ENCODE measurements at places on chromosomes 2 and 18. TPM values are rescaled to one million over a fixed set of nuclear protein-coding genes. Genes with fewer than 3 reads are reported as not detected.

DNA sequence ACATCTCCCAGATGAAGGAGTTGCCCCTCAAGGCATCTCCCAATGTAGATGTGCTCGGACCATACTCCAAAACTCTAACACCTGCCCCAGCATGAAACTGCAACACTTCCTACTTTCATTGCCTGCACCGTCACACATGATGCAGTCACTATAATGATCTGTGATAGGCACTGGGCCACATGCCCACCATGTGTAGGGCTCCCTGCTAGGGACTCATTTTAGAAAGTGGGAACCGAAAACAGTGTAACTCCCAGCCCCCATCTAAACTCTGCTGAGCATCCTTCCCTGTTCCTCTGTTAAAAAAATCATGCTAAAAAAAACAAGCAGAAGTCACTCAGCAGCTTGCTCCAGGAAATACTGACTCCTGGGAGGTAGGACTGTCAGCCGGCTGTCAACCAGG lies 496.1 kb upstream of the RAB6C start:
- no peak for DNase-seq

- no peak for DNase-seq
Measured at GRCh38 chr2:109264595-109265328, 135.8 kb downstream of the SH3RF3 start.

GRCh38 chr2:120992791-120993555 lies 257.3 kb downstream of the GLI2 start:
- no peak for DNase-seq

- no peak for DNase-seq
Measured at GRCh38 chr2:21498016-21498415, 374.2 kb downstream of the TDRD15 start.

DNA sequence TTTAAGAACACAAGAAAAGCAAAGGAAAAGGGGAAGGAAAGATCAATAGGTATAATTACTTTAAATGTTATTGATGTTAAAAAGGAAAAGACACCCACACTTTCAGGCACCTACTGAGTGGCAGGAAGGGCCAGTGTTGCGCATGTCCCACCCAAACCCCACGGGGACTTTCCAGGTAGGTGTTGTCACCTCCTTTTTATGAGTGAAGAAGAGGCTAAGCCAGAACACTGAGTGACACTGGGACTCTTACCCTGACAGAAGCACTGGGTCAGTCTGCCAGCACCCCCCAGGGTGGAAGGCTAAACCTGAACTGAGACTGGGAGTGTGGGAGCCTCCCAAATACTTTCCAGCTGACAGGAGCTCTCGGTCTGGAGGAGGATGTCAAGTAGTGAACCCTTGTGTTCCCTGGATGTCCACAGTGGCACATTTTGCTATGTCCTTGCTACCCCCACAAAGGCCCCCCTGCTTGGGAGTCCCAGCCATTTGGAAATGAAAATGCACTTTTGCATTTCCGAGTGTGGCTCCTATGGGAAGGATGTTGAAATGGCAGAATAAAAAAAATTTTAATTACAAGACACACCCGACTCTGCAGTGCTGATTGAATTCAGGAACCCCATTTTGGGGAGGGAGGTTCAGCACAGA lies 90.9 kb upstream of the SMAD2 start:
- DNase-seq = no peak

DNA sequence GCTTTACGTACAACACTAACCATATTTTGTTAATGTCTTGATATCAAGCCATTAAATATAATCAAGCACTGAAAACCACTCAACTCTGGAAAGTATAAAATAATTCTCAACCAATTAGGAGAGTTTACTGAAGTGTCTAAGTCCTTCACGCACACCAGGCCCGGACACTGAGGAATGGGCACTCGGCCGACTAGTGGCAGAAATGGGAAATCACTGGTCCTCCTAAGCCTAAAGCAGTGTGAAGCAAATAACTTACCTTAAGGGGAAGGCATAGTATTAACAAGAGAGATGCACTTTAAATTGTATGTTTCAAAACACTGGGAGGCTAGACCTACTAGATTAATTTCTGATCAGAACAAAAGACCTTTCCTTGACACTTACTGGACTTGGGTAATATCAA lies 45.7 kb downstream of the FAM210A start:
- no peak for DNase-seq

- no peak for DNase-seq
Measured at GRCh38 chr2:46937471-46937901, 21.9 kb upstream of the MCFD2 start.

DNA sequence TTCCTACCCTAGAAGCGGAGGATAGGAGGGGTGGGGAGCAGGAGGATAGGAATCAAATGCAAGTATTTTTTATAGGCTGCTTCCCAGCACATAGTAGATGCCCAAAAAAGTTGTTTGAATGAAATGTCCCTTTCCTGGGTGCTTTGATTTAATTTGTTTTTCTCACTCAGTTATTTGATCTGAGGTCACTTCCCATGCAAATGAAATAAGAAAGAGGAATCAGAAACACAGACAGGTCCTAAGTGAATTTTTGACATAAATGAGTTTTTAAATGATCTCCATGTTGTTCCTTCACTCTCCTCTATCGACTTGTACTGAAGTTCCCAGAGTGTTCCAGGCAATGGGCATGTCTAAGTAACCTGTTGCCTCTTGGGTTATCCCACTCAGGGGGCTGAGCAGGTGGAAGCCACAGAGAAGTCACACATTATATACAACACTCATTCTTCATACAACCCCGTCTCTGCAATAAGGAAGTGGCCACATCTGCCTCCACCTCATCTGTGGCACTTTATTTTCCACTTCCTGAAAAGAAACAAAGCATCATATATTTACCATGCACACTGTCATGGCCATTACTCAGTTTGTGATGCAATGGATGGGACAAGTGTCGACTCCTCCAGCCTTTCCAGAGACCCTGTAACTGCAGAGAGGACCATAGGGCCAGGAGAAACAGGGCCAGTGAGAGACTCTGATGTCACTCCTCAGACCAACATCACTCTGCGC lies 81.9 kb upstream of the ZNF397 start:
- no peak for DNase-seq

DNA sequence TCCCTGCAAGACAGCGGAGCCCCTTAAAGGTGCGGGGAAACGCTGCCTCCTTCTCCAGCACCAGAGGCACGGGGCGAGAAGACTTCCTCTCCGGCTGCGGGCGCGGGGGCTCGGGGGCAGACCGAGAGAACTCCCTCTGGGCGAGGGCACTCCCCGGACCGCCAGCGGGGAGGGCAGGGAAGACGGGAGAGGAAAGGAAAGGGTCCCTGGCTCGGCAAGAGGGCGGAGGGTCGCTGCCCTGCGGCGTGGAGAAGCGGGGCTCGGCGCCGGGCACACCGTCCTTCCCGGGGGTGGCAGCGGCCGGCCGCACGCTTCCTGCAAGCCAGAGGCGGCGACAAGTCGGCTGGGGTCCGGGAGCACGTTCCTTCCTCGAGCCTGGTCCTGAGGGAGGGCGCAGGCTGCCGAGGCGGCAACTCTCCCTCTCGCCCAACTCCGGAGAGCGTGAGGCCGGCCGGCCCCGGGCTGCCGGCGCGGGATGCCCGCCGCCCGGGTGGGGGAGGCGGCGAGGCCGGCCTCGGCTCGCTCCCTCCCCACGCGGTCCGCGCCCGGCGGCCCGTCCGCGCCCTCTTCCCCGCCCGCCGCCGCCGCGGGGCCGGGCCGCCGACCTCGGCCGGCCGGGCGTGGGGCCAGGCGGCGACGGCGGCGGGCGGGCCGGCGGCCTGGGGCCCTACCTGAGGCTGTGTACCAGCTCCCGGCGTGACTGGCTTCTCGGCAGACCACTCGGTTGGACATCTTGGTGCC lies 1.1 kb downstream of the MEMO1 start:
- DNase-seq = peak; percentile 67

DNA sequence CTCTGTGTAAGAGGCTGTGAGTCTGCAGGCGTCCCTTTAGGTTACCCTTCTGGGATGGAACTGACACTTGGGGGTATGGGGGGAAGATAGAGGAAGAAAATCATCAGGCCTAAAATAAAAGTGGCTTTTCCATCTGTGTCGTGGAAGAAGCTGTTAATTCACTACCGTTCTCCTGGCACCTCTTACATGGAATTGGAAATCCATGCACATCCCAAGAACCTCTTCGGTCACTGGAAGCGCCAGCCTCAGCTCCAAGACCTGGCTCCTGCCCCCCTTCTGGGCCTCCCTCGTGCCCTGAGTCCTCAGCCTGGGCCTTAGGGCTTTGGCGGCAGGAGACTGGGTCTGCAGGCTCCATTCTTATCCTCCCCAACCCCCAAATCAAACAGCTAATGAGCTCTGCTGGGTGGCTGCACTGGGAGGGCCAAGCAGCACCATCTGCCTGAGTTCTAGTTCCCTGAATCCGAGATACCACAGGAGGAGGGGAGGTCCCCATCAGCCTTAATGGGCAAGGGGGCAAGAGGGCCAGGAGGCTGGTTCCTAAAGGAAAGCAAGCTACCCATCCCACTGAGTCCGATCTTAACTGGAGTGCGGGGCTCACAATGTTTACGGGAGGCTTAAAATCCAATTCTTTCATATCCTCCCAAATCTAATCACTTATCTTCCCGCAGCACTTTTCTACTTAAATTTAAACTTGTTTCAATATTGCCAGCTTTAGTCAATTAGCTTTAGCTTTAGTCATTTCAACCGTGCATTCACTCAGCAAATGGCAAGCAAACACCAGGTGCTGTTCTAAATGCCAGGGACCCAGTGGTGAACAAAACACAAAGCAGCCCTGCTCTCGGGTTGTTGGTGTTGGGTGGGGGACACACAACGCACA lies 52.8 kb downstream of the FAM178B start:
- DNase-seq = no peak

DNA sequence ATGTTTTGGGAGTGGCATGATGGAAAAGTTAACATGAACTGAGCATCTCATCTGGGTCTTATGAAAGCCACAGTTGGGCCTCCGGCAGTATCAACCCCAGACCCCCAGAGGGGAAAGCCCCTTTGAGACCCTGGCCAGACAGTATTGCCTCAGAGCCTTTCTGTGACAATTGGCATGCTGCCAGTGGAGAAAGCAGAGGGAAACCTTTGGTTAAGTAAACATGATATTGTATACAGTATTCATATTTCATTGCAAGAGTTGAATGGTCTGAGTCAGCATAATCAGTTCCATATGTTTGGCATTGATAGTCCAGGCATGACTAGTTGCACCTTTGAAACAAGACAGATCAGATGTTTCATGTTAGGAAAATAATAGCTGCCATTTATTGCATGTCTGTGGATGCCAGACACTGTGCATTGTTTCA lies 20.0 kb downstream of the MERTK start:
- DNase-seq = no peak

DNA sequence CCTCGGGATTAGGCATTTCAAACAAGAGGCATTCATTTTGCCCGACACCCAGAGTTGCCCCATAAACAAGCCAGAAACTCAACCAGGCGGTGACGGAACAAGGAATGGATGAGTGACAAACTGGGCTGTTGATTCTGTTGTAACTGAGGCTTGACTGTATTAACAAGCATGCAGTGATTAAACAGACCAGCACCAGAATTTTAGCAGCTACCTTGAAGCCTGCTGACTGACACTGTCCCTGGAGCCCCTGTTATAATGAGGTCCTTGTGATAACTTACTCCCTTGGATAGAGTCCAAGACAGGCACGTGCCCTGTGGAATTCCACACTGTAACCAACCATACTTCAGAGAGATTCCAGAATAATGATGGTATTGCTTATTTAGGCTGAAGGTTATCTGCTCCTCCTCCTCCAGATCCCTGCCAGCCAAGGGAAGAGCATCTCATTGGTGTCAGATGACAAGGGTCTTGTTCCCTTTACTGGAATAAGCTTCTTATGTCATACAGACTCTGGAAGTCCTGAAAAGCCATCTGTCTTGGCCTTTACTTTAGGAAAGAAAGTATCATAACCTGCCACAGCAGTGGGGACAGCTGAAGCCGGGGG lies 97.1 kb upstream of the RMDN2 start:
- no peak for DNase-seq

- no peak for DNase-seq
Measured at GRCh38 chr2:218981881-218982585, 3.0 kb downstream of the FEV start.

DNA sequence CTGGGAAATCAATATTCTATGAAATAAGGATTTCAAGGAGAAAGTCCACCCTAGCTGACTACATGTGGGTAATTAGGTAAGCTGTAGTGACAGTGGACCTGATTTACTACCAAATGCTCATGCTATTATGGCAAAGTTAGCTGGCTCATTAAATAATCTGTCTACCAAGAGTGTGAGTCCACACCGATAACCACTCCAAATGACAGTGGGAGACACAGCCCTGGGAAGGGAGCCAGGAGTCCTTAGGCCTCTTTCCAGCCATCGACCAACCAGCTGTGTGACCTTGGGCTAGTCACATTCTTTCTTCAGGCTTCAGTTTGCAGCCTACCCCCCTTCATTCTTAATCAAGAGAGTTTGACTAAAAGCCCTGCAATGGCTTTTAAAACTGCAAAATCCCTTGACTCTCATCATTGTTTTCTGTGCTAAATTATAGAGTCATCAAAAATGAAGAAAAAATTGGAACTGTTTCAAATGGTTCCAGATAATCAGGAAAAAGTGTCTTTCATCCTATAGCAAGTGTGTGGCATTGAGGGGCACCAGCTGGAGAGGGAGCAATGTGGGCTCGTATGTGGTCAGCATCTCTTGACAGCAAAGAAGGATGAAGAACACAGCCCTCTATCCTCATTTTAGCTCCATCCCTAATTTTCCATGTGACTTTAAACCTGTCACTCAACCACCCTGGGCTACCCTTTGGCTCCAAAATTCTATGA lies 45.6 kb upstream of the SLC14A2 start:
- no peak for DNase-seq

DNA sequence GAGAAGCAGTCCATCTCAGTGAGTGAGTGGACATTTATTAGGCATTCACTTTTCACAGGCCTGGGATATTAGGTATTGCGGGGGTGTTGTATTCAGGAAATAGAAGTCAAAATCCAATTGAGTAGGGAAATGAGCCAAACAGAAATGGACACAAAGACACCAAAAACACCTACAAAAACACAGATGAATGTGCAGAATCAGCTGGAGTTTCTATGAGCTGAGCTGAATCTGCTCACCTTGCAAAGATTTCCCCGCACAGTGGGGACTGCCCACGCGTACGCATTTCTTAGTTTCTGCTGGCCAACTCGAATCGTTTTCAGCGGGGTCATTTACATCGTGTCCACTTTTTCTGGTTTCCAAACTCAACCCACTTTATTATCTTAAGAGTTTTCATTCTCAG lies 160.0 kb downstream of the BCL2 start:
- no peak for DNase-seq

GRCh38 chr2:100392715-100393114 lies 24.8 kb downstream of the CHST10 start:
- DNase-seq = no peak

- DNase-seq = no peak
Measured at GRCh38 chr2:102385522-102385921, 29.9 kb downstream of the IL18R1 start.

DNA sequence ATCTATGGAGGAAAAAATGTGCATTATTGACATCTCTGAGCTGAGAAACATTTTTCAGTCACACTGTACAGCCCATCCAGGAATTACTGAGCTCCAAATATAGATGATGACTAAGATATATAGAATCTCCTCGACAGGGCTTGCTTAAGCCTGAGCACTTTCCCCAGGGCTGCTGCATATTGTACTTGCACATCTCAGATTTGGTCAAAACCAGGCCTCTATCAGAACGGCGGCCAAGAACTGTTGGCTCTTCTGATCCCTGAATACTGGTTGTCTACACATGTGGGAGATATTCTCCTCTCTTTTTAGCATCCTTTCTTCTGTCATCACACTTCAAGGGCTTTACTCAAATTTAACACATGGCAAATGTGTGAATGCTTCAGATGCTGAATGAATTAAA lies 201.5 kb upstream of the SLC35G4 start:
- DNase-seq = no peak

Gene TRIM43
- total RNA-seq = not detected

Gene VAMP8
- total RNA-seq = 272 TPM

Gene AFF3
- total RNA-seq = 57.3 TPM

Gene GCG
- not detected for total RNA-seq

Gene ARHGAP25
- total RNA-seq = 48.5 TPM

Gene STEAP3
- 18.3 TPM for total RNA-seq

Measured in lower lobe of right lung (tissue), 2 donors.